NCI-H524 treated with DMSO at 0.1 percent for 48 hours (cell line): ENCODE measurements at places on chromosomes 4 and X.

DNA sequence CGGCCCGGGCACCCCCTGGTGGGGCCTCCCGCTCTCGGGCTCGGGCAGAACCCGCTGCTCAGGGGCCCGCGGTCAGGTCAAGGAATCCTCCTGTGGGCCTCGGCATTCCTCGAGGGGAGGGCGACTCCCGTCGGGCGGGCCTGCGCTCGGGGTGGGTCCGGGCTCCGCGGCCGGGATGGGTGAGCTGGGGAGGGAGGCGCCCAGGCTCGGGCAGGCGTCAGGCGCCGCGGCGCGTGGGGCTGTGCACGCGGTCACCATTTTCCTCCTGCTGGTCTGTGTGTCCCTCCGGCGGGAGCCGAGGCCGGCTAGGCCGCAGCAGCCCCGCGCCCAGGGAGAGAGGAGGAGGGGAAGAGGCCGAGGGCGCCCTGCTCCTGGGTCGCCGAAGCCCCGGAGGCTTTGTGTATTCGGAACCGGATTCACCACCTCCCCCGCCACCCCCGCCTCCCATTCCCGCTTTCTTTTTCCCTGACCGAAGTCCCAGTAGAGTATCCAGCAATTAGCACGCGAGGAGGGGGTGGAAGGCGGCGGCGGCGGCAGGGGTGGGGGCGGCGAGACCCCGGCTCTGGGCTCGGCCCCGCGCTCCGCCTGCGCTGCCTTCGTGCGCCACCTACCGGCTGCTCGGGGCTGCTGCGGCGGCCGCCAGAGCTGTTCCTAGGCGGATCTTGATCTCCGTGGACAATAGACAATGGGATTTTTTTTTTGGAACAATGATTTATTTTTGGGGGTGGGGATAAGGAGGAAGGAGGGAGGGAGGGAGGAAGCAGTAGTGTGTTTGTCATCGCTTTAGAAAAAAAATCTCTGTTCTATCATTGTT, 99.0 kb upstream of the MAML3 start:
- no peak for DNase-seq

DNA sequence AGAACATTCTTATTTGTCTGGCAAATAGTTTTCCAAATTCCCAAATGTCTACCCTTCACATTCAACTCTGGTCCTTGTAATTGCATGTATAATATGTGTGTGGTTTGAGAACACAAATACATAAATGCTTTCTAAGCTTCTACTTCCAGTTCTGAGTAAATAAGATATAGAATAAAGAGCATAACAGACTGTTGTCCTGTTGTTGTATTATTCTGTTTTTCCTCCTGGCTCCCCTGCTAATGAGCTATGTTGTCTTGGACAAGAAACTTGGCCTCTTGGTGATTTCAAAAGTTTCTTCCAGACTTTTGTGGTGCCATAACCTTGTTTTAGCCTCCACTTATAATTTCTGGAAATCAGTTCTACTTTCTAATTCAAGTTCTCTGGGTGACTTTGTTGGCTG, 75.3 kb upstream of the USP38 start:
- DNase-seq = no peak

DNA sequence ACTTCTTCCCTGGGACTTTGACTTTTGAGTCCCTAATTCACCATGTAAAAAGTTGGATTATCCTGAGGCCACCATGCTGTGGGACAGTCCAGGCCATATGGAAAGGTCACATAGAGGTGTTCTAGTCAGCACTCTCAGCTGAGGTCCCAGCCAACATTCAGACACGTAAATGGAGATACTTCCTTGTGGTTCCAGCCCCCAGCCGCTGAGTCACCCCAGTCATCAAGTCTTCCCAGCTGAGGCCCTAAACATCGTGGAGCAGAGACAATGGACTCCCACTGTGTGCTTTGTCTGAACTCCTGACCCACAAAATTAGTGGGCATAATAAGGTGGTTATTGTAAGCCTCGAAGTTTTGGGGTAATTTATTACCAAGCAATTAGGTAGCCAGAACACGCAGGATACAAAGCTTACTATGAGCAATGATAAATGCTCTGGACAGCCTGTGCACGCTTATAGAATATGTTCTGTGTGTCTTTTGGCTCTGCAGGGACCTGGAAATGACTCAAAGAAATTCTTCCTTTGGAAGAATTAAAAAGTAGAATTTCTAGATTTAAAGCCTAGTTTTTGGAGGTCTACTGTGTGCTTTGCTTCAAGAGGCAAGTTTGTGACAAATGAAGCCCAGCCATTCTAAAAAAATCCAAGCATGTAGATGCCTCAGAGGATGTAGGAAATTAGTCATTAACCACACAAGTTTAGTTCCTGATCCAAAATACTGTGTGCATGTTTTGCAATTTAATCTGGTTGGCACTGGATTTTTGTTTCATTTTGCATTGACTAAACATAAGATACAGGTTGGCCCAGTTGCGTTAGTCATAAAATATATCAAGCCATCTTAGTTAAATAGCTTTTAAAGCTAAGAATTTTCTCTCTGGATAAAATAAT, 33.2 kb upstream of the SLC9A7 start:
- DNase-seq = no peak

DNA sequence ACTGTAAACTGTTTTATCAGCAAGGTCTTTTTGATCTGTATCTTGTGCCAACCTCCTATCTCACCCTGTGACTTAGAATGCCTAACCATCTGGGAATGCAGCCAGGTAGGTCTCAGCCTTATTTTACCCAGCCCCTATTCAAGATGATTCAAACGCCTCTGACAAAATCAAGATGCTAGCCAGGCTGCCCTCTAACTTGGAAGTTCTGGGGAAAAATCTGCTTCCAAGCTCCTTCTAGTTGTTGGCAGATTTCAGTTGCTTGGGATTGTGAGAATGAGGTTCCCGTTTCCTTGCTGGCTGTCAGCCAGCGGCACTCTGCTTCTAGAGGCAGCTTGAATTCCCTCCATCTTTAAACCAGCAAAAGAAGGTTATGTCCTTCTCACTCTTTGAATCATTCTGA, 34.7 kb downstream of the LUZP4 start:
- DNase-seq = no peak

GRCh38 chr4:48180234-48180633, 46.2 kb upstream of the TXK start:
- no peak for DNase-seq

DNA sequence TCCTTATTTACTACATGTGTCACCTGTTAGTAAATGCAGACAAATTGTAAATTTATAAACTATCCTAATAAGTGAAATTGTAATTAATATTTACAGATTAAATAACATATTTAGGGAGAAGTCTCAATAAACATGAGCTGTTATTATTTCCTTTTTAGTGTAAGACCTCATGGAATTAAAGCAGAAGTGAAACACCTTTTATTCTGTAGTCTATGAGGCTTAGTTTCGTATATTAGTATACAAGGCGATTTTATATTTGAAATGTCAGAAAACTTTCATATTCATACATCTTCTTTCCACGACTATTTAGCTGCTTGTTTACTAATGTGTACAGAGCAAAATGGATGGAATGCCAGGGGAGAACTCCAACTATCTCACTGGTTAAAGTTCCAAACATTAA, 414.4 kb downstream of the ARHGAP24 start:
- DNase-seq = no peak

- no peak for DNase-seq
Observed at GRCh38 chr4:176469546-176469945, 149.8 kb downstream of the SPCS3 start.

- DNase-seq = no peak
Observed at GRCh38 chr4:163582703-163583102, 88.2 kb downstream of the TMA16 start.
